ENCODE measurements at places on chromosomes 4 and X.

- no peak for DNase-seq
Measured at GRCh38 chr4:53716011-53716410, 124.7 kb upstream of the LNX1 start.

DNA sequence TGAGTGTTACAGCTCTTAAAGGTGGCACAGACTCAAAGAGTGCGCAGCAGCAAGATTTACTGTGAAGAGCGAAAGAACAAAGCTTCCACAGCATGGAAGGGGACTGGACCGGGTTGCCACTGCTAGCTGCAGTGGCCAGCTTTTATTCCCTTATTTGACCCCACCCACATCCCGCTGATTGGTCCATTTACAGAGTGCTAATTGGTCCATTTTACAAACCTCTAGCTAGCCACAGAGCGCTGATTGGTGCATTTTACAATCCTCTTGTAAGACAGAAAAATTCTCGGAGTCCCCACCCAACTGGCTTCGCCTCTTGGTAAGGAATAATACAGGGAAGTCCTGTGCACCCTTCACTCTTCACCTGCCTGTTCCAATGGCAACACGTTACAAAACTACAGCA is 1.9 kb upstream of the SHROOM2 start:
- no peak for DNase-seq

DNA sequence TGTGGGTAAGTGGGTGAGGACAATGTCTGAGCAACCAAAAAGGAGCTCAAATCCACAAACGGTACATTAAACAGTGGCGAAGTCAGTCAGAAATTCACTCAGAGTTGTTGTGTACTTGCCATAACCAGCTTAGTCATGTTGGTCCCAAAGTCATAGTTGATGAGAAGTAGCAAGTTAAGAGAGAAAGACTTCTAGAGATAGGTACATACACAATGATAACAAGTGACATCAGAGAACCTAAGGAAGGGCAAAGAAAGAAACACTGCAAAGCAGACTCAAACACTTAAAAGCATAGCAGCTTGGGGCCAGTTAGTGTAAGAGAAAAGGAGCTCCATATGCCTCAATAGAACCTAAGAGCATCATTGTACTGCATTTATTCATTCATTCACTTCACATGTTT is 30.2 kb downstream of the DYNLT3 start:
- no peak for DNase-seq

- no peak for DNase-seq
Measured at GRCh38 chr4:129999156-129999555, 903.2 kb downstream of the C4orf33 start.

DNA sequence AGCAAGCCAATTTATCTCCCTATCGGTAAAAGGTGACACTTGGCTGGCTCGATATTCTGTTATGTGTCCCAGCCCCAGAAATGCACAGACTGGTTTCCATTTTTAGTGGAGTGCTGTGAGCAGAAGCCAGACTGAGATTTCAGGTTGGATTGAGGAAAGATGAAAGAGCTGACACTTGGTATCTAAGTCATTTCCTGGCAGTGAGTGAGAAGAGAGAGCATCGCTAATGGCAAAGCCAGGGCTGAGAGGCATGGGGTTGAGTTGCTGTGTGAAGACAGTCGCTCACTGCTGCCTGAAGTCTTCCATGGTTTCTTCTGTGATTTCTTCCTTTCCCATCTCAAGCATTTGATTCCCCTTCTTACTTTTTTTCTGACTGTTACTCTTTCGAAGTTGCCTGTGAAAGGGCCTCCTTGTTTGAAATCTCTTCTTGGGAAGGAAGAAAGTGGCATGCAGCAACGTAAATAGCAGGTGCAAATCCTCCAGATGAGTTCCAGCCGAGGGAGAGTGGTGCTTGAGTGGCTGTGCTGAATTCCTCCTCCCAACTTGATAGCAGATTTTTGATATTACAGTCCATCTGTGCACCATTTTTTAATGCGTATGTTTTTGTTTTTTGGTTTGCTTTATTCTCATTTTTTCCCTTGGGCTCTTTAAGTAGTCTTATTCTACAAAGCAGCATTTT is 109.2 kb upstream of the LIMCH1 start:
- no peak for DNase-seq

DNA sequence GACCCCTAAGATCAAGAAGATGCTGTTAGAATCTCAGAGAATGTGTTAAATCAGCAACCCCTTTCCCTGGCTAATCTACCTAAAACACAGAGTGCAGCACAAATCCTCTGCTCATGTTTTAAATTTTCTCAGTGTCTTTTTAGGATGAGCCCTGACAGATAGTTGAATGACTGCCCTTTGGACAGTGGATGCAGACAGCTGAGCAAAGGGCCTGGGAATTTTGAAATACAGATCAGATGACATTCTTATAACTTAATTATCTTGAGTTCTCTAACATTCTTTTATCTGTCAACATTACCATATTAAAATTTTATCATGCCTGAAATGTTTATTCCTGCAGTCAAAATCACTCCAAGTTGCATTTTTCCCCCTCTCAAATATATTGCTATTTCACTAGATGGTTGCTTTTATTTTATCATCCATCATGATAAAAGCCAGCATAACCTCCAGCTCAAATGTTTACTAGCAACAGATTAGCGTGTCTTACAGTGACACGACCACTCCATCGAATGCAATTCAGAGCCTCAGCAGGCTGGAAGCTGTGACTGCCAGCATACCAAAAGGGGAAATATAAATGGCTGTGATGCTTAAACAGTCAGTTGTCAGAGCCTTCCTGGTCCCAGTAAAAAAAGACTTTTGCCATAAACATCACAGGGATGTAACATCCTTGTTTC is 22.8 kb upstream of the ARHGAP24 start:
- DNase-seq = no peak

DNA sequence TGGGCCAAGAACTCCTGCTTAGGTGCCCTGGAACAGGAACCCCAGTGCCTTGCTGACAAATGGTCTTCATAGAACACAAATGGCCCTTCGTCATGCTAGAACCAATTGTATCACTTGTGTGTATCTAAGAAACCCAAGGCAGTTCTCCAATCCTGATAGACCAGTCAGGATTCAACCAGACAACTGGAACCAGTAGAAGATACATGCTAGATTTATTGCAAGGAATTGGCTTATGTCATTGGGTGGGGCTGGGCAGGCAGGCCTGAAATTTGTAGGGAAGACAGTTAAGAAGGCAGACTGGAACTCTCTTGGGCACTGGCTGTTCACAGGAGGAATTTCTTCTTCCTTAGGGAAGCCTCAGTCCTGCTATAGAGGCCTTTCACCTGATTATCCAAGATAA is 17.0 kb upstream of the TBL1X start:
- DNase-seq = no peak

GRCh38 chr4:46950826-46951225 is 41.8 kb upstream of the COX7B2 start:
- DNase-seq = no peak

- no peak for DNase-seq
Measured at GRCh38 chr4:27819246-27819645, 958.6 kb downstream of the STIM2 start.

- DNase-seq = no peak
Measured at GRCh38 chr4:66923081-66923865, 622.0 kb downstream of the CENPC start.

DNA sequence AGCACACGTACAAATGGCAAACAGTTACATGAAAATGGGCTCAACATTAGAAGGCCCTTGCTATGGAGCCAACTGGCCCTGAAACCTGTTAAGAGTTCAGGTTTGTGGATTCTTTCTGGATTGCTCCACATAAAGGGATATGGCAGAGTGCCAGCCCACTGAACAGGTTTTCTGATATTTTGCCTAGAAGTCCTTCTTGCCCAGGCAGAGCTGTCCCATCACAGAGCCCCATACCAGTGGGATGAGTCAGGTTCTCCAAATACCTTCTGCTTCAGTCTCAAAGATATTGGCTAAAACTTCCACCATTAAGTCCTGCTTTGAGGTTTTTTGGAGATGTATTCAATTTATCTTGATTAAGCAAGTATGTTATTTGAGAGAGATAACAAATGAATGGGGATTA is 146.8 kb upstream of the IL1RAPL2 start:
- no peak for DNase-seq

GRCh38 chr4:138891631-138892031 is 124.0 kb upstream of the NOCT start:
- DNase-seq = no peak

GRCh38 chrX:44914532-44915198 is 41.7 kb downstream of the KDM6A start:
- no peak for DNase-seq

GRCh38 chr4:85370400-85371032 is 104.4 kb upstream of the ARHGAP24 start:
- peak; percentile 29 for DNase-seq

DNA sequence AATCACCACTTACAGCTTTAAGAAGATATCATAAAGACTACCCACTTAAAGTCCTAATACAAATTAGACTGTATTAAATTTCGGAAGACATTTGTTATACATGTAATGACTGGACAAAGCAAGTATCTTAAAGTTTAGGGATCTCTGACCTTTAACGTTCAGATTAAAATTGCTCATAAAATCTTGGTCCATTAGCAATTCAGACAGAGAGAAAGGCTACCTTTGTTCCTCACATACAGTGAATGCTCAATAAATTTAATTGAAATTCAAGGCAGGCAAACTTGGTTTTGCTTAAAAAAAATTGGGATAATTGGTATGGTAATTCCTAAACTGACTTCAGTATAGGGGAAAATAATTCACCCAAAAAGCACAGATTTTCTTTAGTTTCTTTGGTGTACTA is 285.9 kb upstream of the EMCN start:
- no peak for DNase-seq
